ENCODE measurements at places on chromosomes 2 and 18.

- ATAC-seq: no peak
Observed at GRCh38 chr2:16755442-16755841, 89.8 kb upstream of the CYRIA start.

DNA sequence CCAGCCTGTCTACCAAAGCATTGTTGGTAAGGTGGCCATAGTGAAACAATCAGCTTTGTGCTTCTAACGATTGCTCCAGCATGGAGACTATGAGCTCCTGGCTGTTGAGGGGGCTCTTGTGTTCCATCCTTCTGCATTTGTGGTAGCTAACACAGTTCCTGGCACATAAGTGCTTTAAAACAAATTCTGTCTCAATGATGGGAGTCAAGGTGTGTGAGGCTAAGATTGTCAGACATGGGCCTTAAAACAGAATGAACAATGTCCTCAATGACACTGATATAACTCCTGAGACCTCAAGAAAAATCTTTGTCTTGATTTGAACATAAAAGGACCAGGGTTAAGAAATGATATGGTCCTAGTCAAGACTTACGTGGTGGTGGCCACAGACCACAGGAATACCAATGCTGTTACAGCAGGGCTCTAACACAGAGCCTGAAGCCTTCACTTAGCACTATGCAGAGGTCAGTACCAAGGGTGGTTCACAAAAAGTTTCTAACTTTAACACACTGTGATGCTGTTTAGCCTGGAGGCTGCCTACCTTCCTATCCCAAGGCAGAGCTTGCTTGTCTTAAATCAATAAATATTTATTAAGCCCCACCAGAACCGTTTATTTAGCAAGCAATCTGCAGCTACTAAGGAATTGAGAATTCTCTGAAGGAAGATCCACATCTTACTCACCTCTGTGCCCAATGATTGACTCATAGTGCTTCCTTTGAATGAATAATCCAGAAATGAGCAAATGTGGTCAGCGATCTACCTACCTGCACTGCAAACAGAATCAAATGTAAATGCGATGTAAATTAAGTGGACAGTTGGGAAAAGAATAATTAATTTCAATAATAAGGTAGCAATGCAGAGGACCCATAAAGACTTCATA is 35.1 kb downstream of the EVA1A start:
- ATAC-seq: no peak

DNA sequence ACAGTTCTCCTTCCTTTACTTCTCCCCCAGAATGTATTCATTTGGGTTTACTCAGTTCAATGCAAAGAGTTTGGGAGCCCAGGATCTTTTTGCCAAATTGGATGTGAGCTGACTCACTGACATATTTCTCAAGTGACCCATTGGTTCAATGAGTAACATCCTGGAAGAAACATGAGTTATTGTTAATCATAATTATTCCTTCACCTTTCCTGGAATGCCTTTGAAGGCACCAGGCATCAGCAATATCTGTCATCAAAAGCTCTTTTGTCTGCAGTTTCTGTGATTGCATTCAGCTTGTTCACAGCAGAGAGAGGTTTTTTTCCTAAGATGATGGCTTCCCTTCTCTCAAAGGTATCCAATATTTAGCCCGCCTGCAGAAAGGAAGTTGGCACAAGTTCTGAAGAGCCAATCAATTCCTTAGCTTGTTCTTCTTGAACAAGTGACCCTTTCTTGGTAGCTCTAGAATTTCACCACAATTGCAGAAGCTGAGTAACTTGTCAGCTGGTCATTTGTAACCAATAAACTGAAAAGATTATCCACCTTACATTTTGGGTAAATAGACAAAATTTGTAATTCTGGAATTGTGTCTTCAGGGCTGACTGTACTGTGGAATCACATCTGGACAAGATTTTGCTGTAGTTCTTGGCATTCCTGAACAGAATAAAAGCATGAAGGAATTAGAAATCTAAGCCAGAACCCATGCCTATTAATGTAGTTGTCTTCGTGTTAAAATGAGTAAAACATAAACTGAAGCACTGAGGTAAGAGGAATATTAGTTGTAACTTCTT is 72.2 kb upstream of the TMEM17 start:
- no peak for ATAC-seq

GRCh38 chr2:215277944-215278343 is 33.9 kb upstream of the ATIC start:
- ATAC-seq: no peak

DNA sequence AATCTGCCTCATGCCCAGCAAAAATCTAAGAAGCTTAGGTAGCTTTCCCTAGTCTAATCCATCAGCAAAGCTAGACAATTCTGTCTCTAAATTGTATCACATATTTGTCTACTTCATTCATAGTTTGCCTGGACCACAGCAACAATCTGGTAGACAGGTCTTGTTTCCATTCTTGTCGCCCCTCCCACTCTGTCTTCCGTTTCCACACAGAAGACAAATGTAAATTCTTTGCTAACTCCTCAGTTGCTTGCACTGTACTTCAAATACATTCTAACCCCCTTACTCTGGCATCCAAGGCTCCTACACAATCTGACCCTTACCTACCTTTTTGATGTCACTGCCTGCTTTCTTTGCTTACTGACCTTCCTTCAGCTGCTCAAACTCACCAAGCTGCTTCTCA is 40.1 kb downstream of the THUMPD2 start:
- ATAC-seq: no peak

DNA sequence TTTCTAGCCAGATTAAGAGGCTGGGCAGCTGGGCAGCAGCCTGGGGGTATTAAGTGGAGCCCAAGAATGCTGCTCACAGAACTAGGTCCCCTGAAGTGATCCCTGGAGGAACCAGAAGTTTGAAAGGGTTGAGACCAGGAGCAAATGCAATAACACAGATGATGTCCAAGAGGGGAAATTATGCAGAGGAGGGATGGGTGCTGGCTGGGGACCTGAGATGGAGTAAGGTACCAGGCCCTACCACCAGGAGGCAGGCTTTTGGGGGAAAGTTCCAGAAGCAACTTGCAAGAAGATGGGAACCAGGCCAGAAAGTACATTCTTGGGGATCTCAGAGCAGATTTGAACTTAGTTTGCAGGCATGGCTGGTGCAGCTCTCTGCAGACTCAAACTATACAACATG is 175.1 kb downstream of the NCK2 start:
- no peak for ATAC-seq

DNA sequence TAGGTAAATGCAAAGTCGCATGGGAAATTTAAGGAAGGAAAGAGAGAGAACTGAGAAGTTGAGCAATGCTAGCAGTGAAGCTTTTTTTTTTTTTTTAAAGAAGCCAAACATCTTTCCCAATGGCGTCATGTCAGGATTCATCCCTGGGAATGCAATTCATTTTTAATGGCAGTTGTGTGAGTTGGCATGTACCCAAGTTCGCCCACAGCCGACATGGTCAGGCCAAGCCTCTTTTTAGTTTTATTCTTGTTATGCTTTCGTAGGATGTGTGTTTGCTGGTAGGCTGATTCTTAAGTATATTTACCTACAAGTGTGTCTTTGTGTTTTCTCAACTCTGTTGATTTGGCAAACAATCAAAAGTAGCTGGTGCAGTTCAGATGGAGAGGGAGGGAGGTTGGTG is 127.6 kb upstream of the ITGA6 start:
- no peak for ATAC-seq

GRCh38 chr2:138485019-138485418 is 16.6 kb upstream of the SPOPL start:
- ATAC-seq: no peak

DNA sequence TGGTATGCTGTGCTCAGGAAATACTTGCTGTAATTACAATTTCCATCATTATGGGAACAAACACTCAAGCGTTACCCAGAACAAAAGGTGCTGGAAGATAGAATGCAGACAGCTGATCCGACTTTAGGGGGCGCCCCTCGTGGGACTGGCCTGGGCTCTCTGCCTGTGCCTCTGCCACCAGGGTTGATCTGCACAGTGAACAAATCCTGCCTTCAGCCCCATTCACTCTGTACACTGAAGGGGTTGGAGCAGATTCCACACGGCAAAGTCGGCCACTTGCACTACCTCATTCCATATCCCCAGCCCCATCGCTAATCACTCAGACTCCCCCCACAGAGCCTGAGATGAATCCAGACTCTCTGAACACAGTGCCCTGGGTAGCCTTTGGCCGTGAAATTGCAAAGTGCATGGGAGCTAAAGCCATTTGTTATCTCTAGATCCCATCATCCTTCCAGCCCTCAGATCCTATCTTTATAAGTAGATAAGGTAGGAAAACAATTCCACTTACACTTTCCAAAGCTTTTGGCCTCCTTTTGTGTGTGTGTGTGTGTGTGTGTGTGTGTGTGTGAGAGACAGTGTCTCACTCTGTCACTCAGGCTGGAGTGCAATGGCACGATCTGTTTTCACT is 69.3 kb downstream of the INPP5D start:
- no peak for ATAC-seq

DNA sequence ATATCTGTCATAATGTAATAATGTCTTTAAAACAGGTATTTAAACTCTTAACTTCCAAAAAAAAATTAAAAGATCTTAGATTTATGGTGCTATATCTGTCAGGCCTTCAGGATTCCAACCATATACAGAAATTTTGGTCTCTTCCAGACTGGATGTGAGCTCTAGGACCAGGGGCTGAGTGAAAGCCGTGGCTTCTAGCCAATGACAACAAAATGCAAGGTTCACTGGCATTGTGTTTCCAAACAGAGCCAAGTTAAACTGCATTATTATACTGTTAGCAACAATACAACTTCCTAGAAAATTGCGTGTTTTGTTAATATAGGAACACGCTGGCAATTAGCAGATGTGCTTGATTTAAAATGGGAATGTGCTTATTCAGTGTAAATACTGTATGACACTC is 809.8 kb upstream of the SOX11 start:
- no peak for ATAC-seq

DNA sequence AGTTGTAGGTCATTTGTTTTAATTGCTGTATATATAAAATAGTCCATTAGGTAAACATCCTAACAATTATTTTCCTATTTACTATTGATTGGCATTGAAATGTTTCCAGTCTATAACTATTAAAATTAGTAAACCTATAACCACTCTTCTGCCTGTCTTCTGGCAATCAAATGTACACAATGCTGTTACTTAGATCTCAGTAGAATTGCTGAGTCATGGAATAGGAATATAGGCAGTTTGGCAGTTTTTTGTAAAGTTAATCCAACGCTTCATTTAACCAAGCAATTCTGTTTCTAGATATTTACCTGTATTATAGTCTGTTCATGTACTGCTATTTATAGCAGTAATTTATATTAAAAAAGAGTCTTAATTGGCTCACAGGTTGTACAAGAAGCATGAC is 518.1 kb downstream of the DCDC2C start:
- no peak for ATAC-seq

DNA sequence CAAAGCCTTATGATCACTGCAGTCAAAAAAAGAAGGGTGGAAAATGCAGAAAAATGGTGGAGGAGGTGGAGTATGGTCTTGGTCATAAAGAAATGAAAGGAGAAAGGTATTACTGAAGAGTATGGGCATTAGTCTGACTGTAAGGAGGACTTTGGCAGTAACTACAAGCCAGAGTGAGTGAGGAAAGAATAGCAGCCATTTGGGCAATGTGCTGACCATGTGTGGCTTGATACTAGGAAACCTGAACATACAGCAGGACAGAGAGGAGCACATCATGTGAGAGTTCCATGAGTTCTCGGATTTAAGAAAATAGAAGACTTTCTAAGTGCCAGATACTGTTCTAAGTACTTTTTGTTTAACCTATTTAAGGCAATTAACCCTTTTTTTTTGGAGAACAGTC is 8.5 kb downstream of the DTNA start:
- ATAC-seq: no peak

DNA sequence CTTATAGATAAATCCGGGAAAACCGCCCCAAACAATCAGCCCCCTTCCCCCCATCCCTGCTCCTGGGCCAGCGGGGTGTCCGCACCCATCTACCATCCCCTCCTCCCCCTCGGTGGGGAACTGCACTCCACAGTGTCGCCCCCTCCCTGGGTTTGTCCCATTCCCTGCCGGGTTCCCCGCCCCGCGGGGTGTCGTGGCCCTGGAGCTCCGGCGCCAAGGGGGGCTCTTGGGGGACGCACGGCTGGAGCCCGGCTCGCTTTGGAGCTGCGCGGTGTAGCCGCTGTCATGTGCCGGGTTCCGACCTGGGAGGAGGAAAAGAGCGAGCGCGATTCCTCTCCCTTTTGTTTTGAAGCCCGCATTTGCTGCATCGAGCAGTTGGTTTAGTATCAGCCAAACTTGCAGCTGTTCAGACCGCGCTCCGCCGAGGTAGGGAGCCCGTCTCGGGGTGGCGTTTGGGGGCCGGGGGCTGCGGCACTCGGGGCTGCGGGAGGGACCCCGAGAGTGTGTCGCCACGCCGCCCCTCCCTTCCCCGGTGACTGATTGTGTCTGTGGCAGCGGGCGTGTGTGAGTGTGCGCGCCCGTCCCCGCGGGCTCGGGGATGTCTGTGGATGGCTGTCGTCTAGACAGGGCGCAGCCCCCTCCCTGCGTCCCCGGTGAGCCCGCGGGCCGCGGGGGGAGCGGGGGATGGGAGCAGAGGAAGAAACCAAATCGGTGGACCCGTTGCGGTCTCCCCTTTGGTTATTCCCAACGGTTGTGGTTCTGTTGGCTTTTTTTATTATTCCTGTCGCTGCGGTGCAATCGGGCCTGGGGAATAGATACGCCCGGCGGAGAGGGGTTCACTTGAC is 797 bp downstream of the CTIF start:
- ATAC-seq: no peak

GRCh38 chr2:54038835-54039234 is 68.0 kb upstream of the PSME4 start:
- ATAC-seq: no peak

DNA sequence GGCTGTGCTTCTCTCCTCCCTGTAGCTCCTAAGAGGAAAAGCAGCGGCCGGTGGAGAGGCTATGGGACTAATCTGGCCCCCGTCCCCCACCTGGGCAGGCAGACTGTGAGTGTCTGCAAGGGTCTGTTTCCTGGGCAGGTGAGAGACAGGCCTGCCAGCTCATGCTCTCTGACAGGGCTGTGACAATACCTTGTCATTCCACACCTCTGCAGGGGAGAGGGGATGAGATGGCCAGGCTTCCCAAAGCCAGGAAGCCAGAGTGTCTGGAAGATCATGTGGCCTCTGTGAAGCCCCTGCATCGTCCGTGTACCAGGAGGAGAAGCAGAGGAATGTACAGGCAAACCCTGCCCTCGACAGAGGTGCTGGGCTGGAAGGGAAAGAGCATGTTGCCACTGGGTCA is 142.5 kb upstream of the GATA6 start:
- no peak for ATAC-seq

GRCh38 chr2:64283641-64284361 is 139.6 kb upstream of the PELI1 start:
- peak; percentile 100 for ATAC-seq

DNA sequence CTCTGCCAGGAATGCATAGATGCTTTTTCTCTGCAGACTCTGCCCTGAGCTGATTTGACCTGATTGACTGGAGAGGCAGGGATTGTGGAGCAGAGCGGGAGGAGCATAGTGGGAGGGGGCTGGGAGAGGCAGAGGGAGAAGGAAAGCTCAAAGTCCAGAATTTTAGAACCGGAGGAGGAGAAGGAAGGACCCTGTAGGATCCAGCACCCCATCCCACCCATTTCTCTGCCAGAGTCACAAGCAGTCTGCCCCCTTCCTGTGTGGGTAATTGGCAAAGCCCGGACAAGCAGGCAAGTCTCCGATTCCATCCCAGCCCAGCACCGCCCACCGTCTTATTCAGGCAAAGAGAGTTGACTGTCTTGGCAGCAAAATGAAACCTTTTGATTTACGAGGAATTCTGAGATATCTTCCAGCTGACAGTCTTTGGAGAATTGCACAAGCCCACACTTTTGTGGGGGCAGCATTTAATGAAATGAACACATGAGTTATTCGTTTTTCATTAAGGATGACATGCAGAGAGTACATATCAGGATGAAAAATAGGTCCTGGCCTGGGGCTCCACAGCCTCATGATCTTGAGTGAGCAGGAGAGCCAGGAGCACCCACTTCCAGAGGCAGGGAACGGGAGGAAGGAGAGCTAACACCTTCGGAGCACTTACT is 103.1 kb downstream of the MCFD2 start:
- no peak for ATAC-seq
